ENCODE measurements at places on chromosomes 12 and 14.

GRCh38 chr12:69511469-69512267 lies 41.5 kb downstream of the FRS2 start:
- DNase-seq: no peak

DNA sequence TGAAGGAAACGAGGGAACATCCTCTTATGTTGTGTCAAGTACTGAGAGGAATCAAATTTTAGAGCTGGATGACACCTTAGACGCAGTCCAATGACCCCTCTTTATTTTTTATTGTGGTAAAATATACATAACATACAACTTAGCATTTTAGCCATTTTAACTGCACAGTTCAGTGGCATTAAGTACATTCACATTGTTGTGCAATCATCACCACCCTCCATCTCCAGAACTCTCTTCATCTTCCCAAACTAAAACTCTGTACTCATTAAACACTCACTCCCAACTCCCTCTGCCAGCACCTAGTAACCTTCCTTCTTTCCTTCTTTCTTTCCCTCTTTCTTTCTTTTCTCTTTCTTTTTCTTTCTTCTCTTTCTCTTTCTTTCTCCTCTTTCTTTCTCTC lies 97.2 kb upstream of the SLC24A4 start:
- DNase-seq: no peak

GRCh38 chr12:65630555-65630954 lies 193.7 kb upstream of the HMGA2 start:
- DNase-seq: no peak

GRCh38 chr14:93785423-93785822 lies 2.9 kb downstream of the PRIMA1 start:
- no peak for DNase-seq

- DNase-seq: no peak
Measured at GRCh38 chr14:96285667-96286066, 29.7 kb downstream of the BDKRB1 start.

GRCh38 chr12:25100194-25101091 lies 94.5 kb downstream of the DNAI7 start:
- no peak for DNase-seq

DNA sequence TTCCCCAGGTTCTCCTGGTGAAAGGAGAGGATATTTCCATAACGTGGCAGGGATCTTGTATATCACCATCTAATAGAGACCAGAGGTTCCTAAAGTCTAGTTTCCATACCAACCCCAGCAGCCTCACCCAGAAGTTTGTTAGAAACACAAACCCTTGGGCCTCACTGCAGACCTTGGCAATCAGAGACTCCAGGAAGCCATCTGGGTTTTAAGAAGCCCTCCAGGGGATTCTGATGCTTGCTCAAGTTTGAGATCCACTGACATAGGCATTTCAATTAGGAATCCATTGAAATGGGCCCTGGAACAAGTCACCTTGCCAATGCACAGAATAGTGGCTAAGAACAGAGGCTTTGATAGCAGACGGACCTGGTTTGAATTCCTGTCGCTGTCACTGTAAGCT lies 2.2 kb upstream of the CMKLR1 start:
- DNase-seq: no peak

DNA sequence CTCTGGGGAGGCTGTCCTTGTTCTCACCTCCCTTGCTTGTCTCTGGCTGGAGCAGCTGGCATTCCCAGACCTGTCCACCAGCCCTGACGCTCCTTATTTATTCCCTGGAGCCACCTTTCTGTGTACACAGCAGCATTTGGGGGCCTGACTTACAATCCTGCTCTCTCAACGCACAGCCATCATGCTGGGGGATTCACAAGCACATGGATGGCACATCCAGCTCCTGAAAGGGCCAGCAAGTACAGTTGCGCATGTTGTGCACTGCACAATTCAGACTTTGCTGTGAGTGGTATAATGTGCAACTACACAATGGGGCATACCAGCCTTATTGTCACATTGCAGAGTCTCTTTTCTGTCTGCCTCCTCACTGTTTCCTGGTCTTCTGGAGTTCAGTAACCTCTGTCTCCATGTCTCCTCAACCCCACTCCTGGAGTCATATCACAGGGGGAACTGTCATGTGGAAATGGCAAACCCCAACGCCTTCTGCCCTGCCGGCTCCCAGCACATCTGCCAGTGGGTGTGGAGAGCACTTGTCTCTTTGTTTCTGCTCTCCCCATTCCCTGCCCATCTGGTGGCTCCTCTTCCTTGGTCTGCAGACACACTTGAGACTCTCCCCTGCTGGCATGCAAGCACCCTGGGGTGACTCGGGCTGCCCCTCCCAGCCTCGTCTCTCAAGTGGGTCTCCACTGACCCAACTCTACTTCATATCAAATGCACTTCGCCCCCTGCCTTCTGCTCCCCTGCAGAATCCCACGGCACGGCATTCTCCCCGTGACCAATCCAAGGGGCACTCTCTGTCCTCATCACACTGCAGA lies 41.2 kb upstream of the MEG3 start:
- DNase-seq: no peak

- no peak for DNase-seq
Measured at GRCh38 chr14:99245564-99246511, 26.2 kb downstream of the BCL11B start.

DNA sequence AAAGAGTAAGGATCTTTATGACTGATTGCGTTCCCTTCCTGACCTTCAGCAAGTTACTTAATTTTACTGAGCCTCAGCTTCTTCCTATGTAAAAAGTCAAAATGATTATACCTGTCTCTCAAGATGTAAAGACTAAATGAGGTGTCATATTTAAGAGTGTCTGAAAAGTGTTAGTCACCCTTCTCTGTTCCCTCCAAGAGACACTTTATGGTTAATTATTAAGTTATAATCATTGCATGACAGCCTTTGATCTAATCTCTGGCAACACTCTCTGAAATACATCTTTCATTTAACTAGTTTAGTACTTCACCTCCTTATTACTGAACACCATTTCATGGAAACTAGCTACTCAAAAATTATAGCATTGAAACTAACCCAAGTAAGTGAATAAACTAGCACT lies 54.8 kb downstream of the BMAL2 start:
- DNase-seq: no peak

DNA sequence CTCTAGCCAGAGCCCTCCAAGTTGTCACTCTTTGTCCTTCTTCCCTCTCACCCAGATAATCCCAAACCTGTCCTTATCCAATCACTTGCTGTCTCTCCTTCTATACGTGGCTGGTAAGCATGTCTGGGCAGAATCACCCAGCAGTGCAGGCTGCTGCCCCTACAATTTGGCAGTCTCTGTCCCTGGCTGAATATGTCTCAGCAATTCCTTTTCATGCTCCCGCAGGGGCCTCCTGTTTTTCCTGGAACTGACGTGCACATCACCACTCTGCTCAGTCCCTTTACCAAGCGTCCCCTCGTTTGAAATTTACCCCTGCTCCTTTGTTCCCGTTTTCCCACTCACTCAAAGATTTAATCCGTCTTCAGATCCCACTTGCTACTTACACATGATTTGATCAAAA lies 80.0 kb downstream of the ST8SIA1 start:
- DNase-seq: no peak

DNA sequence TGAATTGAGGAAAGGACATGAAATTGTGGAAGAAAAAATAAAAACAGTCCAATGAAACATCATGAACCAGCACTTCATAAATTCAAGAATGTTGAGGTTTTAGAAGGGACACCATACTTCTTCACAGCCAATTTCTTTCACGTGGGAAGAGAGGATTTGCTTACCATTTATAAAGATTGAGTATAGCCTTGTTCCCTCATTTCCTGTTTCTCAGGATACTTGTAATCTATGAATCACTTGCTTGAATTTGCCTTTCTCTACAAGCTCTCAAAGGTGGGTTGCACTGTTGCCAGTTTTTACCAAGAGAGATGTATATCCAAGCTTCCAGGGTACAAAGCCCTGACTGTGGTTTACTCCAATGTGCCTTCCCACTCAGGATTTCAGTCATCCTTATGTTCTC lies 116.1 kb downstream of the DUSP6 start:
- DNase-seq: no peak

DNA sequence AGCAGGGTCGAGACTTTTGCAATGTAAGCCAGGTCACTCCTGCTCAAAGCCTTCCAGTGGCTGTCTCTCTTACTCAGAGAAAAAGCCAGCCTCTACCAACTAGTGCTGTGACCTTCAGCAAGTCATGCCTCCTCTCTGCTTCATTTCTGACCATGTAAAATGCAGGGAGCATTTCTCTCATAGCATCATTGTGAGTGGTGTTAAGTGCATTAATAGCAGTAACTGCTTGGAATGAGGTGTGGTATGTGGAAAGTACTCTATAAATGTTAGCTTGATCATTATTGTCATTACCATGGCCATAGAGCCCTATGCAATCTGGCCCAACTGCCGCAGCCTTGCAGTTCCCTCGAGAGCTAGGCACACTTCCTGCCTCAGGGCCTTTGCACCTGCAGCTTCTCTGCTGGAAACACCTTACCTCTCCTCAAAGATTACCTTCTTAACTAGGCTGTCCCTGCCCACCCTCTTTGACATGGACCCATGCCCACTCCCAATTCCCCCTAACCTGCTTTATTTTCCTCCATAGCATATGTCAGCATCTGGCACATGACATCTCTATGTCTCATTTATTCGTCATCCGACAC lies 10.9 kb downstream of the PLEKHD1 start:
- no peak for DNase-seq

DNA sequence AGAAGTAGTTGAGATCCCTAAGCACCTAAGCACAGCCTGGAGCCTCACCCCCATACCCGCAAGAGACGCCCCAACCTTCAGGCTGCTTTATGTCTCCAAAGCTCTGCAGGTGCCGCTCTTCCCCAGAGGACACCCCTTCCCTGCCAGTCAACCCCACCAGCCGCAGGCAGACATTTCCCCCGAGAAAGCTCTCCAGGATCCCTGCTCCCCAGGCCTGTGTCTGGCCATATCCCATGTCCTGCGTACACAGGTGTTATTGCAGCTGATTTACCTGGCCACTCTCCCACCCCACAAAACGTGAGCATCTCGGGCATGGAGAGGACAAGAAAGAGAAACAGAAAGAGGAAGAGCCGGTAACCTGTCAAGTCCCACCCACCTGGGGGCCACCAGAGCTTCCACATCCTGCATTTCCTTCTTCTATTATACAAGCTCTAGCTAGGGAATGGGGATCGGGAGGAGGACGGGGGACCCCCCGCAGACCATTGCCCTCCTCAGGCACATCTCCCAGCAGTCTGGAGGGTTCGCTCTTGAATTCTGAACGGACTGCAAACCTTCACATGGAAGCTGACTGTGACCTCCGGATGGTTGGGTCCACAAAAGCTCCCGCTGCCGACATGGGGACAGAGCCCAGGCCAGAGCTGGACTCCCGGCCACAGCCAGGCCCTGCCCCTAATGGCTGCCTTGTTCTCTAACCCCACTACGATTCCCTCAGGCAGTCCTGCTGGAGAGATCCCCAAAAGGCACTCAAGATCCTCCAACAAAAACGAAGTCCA lies 17.6 kb downstream of the CCDC88C start:
- no peak for DNase-seq

DNA sequence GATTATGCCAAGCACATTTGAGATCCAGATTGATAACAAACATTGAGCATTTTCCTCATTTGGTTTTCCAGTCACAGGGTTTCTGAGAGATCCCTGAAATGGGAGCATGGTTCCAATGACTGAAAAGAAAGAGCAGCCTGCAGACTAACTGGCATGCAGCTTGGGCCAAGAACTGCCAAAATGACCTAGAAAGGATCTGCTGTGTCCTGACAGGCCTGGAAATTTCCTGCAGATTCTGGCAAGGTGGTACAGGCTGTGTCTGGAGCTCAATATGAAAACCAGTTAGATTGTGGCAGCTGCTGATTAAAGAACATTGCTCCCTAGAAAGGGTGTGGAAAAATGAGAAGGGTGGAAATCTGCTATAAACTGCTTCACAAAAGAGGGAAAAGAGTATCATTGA lies 417.3 kb downstream of the IPO8 start:
- DNase-seq: peak; percentile 23

DNA sequence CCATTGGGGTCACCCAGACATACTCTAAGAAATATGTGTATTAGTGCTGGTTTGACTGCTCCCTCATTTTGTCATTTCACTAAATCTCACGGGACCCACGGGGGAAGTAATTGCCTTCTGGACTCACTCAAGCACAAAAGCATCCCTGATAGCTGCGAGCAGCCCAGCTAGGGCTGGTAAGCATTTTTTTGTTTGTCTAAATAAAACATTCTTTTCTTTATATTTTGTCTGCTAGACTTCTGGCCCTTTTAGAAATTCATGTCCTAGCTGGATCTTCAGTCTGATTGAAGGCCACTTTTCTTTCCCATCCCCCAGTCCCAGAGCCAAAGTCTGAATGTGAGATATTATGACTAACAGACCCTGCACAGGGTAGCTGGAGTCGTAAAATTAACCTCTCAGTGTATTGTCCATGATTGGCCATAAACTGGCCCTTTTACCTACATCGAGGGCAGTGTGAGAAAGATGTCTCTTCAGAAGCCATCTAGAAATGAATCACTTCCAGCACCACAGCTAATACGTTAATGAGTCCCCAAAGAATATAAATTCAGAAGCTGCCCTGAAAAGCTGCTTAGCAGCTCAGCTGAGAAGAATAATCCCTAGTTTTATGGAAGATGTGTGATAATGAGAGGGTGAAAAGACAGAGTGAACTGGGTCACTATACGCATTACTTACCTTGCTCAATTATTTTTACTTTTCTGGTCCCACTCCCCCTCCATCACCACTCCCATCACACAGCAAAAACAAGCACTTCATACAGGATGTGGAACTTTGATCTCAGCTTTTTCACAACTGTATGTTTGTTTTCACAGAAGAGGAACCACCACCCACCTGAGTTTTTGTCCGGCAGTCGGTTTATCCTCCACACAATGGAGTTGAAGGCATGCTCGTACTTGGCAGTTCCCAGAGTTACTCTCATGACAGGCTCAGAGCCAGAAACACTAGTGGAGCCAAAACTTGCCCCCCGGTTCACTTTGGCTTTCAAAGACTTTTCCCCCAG lies 55.6 kb upstream of the GTF2A1 start:
- no peak for DNase-seq

DNA sequence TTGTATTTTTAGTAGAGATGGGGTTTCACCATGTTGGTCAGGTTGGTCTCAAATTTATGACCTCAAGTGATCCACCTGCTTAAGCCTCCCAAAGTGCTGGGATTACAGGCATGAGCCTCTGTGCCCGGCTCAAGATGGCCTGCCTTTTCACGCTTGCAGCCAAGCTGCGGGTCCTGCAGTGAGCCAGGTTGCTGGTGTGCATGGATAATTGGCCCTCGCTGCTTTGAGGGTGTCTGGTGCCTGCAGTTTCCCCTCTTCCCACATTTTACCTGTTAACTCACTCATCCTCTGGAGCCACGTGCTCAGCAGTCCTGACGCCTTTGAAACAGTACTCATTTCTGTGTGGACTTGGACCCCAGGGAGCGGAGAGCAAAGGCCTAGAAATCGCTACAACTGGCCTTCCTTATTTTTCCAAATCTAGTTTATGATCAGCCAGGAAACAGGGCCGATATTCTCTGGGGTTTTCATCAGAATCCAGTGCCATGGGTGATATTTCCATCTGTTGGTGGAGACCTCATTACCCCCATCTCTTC lies 42.2 kb downstream of the TPCN1 start:
- no peak for DNase-seq

GRCh38 chr12:69685810-69686209 lies 13.3 kb downstream of the BEST3 start:
- DNase-seq: no peak
